HEK293T (cell line): ENCODE measurements at places on chromosomes 11 and 22.

DNA sequence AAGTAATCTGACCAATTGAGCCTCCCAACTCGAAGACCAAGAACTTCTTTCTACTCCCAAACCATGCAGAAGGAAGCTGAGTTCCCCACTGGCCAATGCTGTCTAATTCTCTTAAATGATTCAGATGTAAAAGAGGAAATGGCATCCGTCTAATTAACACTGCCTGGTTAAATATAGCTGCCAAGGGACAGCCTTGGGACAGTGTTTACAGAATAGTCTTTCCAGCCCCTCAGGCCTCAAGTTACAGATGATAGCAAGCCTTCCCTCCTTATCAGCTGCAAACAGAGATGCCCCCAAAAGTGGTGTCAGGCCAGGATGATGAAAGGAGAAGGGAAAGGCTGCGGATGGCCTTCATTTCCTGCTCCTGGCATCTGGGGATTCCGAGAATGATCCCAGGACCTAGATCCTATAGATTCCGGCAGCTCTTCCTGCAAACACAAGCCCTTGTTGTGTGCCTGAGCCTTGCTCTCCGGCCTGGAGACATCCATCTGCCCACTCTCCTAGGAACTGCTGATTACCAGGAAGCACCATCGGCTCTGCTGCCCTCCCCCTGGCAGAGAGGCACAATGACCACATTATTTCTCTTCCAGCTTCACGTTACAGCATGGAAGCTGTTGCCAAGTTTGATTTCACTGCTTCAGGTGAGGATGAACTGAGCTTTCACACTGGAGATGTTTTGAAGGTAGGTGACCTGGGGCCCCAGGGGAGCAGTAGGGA, 13.5 kb upstream of the TMA7B start:
- DNase-seq = no peak

GRCh38 chr11:17504330-17505107, 27.9 kb upstream of the ABCC8 start:
- DNase-seq = peak; percentile 80

DNA sequence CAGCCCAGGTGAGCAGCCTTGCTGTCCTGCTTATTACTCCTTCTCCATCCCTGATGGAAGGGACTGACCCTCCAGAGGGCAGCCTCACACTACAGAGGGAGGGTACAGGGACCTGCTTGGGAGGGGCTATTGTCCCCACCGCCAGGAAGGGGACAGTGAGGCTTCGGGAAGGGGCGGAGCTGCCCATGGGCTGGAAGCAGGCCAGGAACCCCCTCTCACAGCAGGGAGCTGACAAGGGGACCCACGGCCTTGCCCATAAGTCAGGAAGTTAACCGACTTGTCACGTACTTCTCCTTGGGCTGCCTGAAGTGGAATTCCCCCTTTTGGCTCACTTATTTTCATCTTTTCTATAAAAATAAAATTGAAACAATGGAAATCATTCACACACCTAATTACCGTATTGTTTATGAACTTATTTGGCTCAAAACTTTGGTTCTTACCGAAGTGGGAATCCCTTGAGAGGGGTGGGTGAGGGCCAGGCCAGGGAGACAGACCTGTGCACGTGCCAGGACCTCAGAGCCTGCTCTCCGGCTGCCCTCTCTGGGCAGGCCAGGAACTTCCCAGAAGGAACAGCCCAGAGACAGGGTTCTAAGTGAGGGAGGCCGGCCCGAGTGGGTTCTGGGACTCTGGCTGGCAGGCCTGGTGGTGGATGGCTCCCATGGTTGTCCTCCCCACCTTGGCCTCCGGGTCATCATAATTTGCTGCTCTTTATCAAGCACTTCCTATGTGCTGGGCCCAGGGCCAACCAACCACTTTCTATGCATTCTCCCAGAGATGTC, 5.8 kb downstream of the MGAT3 start:
- no peak for DNase-seq

- DNase-seq = peak; percentile 82
Observed at GRCh38 chr22:43993072-43993760, 30.9 kb upstream of the PARVB start.

DNA sequence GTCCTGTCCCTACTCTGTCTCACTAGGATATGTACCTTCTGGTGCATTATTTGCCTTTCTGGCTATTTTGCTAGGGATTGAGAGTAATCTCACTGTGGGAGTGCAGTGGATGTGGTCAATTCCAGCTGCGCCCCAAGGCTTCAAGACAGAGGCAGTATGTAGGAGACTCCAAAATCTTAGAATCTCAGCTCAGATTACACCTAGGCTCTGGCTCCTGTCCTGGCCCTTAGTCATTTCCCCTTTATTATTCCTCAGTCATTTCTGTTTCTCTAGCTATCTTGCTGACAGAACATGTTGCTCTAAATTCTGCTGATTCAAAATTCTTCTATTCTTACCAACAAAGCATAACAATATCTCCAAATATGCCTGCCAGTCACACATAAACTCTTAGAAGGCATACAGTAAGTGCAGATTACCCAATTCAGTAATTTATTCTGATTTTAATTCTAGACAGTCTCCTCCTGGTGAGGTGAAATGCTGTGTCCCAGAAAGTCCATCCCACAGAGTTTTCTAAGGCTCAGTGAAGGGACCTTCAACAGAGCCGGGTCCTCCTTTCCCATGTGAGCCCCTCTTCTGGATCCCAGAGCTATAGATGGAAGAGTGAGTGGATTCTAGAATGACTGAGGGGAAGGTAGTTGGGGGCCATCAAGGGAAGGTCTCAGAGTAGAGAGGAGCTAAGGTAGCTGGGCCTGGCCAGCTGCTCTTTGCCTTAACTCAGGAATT, 24.3 kb upstream of the GLYATL1 start:
- no peak for DNase-seq

- no peak for DNase-seq
Observed at GRCh38 chr11:113554526-113554925, 79.3 kb upstream of the DRD2 start.

DNA sequence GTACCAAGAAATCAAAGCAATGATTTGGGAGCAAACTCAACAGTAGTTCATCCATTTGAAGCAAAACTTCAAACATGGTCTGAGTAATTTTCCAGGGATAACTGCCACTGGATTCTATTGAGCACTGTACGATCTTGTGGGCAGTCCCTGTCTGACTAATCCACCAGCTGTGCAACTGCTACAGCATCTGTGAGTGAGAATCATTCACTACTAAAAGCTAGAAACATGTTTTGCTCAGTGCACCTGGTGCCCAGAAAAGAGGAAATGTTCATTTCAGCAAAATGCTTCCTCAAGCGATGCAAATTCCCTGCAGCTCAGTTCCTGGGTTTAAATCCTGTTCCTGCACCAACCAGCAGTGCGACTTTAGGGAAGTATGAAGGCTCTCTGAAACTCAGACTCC, 1077.9 kb downstream of the DLG2 start:
- no peak for DNase-seq

- no peak for DNase-seq
Observed at GRCh38 chr11:112968941-112969713, 7.9 kb downstream of the NCAM1 start.

DNA sequence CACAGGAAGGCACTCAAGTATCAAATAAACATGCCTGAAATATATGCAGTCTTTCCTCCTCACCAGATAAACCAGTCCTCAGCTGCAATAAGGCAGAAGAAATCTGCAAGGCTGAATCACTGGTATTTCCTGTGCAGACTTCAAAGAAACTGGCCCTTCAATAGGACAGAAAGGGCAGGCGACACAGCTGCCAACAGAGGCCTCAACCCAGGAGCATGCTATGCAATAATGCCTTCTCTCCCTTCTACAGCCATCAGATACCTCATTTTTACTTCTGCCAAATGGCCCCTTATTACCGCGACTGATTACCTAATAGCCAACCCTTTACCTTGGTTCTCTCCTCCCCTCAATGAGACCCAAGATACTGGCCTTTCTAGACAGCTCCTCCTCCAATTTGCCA, 8.0 kb downstream of the NUMA1 start:
- DNase-seq = no peak

- DNase-seq = no peak
Observed at GRCh38 chr11:28701760-28702449, 593.7 kb downstream of the METTL15 start.

GRCh38 chr22:42925598-42925997, 68.5 kb upstream of the ARFGAP3 start:
- no peak for DNase-seq

- DNase-seq = no peak
Observed at GRCh38 chr11:85946221-85946620, 91.0 kb downstream of the CCDC83 start.

DNA sequence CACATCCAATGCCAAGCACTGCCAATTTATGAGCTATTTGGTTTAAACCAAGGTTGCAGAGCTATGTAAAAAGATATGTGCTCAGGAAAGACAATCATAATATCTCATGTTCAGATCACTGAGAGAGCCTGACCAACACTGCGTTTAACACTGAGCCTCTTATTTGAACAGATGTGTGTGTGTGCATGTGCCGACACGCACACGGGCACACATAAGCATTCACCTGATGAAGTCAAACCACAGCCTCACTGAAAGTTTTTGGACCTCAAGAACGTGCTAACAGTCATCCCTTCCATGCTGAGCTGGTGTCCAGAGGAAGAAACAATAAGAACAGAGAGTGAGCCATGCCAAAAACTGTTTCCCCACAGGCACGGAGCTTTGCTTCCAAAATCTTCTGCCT, 23.4 kb downstream of the HPS4 start:
- no peak for DNase-seq

DNA sequence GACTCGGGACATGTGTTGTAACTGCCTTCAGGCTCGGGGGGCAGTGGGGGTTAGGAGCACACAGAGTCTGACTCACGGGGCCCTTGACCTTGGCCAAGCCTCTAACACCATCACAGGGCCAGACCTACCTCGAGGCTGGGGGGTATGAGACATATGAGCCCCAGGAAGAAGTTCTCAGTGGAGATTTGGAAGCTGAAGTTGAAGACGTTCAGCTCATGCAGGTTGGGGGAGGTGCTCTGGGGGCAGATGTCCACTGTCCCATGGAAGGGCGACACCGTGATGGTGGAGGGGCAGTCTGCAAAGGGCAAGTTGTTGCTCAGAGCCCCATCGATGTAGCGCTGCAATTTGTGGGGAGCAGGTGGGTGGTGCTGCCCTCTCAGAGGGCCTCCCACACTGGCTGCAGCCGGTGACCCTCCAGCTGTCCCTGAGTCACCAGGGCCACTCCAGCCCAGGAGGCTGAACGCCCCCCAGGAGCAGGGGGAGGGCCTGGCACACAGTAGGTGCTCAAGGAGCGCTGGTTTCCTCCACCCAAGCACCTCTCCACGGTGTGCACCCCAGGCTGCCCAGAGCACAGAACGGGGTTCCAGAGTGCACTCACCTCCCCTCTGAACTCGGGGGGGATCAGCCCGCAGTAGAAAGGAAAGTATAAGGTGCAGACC, 2.5 kb downstream of the PNPLA5 start:
- DNase-seq = no peak

- no peak for DNase-seq
Observed at GRCh38 chr11:47451436-47451835, 2.5 kb upstream of the RAPSN start.

DNA sequence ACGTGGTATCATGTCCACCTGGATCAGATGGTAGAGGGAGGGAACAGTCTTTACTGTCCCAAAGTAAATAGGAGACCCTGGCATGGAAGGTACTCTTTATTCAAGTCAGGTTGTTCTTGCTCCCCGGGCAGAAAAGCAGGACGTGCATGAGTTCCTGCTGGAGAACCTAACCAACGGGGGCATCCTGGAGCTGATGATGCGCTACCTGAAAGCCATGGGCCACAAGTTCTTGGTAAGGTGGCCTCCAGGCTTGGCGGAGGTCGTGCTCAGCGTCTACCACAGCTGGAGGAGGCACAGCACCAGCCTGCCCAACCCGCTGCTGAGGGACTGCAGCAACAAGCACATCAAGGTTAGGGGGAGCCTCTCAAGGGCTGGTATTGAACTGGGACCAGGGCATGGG, 48.7 kb downstream of the CABIN1 start:
- DNase-seq = no peak

DNA sequence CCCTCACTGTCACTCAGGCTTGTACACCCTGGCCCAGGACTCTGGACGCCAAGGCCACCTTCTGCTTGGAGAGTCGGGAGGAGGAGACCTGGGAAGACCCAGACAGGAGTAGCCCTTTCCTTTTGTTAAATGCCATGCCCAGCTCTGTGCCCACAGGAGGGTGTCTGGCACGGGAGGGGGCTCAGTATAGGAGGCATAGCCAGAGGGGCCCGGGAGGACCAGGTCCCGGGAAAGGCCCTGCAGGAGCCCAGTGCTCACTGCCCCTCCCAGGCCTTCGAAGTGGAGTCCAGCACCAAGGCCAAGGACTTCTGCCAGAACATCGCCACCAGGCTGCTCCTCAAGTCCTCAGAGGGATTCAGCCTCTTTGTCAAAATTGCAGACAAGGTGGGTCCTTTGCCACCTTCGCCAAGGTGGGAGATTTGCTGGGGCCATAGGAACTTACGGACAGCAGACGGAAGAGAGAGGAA, 79.0 kb downstream of the MYO7A start:
- no peak for DNase-seq

DNA sequence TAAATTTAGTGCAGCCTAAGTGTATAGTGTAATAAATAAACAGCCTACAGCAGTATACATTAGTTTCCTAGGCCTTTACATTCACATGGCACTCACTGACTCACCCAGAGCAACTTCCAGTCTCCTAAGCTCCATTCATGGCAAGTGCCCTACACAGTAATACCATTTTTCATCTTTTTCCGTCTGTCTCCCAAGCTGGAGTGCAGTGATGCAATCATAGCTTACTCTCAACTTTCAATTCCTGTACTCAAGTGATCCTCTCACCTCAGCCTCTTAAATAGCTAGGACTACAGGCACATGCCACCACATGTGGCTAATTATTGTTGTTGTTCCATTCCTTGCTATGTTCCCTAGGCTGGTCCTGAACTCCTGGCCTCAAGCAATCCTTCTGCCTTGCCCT, 54.4 kb downstream of the FCHSD2 start:
- no peak for DNase-seq

- DNase-seq = no peak
Observed at GRCh38 chr22:48710410-48710809, 1117.3 kb downstream of the BRD1 start.

DNA sequence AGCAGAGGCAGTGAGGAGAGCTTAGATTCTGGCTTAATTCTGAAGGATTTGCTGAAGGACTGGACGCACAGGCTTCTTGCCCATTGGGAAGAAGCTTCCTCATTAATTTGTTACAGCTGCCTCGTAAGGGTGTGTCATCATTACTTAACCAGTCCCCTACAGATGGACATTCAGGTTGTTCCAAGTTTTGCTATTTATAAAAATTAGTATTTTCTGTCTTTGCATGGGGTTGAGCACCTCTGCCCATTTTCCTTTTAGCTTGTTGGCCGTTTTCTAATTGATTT, 38.1 kb downstream of the CAPN1 start:
- DNase-seq = no peak

- no peak for DNase-seq
Observed at GRCh38 chr11:15692739-15693138, 578.0 kb downstream of the INSC start.

- DNase-seq = no peak
Observed at GRCh38 chr11:9076661-9077060, 14.7 kb downstream of the SCUBE2 start.
